KG1 (cell line): ENCODE measurements at places on chromosomes 3 and 15.

DNA sequence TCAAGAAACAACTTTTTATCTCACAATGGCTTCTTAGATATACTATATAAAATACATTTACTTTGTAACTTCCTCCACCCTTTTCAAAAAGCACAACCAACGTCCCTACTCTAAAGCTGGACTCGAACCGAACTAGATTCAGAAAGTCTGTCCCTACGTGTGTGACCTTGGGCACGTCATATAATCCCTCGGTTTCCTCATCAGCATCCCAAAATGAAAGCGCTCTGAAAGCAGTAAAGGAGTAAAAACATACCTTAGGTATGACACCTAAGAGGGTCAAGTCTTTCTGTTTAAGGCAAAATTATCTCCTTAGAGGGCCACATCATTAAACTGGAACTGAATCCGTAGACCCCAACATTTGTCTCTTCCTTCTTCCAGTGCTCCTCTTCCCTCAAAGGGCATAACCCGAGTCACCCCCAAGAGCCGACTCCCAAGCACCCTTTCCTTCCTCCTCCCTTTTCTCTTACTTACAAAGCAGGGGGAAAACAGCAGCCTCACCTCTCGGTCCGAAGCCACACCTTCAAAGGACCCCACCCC is 663 bp downstream of the PDCD10 start:
- peak; percentile 69 for DNase-seq

- no peak for DNase-seq
Measured at GRCh38 chr15:62749036-62749815, 293.3 kb upstream of the TPM1 start.

DNA sequence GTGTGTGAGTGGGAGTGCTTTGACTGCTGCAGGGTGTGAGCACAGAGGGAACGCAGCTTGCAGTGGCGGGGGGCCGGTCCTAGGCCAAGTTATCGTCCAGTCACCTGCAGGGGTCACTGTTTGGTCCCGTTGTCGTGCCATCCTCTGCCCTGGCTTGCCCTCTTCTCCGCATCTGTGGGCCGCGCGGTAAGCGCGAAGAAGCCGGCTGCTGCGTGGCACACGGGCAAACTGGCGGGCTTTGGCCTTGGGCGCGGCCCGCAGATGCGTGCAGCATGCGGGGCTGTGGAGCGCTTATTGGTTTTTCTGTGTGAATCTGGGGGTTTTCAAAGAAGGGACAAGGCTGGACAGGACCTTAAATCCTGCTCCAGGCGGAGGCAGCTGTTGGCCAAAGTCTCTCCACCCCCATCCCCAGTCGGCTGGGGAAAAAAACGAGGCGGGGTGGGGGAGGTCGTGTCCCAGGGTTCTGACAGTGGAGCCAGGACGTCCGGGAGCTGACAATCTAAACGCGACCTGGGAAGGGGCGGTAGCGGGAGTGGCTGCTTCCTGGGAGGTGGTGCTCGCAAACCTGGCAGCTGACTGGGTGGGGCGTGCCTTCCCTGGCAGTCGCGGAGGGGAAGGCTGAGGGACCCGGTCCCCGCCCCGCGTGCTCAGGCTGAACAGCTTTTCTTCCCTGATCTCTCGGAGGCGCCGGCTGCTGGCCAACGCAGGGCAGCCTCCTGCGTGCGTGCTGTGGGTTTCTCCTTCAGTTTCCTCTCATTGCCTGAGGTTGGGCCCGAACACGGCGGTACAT is 39.7 kb upstream of the VEPH1 start:
- DNase-seq = no peak

DNA sequence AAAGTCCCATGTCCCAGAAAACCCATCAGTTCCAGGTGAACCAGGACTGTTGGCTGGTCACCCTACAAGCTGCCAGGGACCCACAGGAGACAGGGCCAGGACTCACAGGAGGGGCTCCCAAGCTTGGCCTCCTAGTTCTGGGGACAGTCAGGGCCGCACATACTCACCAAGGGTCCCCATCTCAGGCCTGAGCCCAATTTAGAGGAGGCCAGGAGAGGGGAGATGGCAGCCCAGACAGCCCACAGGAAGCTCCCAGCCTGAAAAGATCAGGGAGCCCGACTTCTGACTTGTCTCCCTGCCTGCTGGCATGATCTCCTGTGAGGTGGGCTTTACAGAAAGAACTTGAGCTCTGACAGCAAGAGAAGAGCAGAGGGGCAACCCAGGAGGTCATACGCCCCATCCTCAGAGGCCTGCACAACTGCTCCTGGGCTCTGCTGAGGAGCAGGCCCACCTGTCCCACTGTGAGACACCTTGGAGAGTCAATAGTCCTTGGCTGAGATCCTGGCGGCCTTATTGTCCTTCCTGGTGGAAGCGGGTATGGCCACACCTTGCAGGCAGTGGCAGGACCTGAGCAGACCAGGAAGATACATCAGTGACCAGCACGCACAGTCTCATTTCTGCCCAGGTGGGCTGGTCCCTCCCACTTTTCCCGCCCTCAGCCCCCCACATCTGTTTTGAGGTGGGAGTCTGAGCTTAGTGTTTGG is 2.5 kb upstream of the ISLR start:
- DNase-seq = no peak

DNA sequence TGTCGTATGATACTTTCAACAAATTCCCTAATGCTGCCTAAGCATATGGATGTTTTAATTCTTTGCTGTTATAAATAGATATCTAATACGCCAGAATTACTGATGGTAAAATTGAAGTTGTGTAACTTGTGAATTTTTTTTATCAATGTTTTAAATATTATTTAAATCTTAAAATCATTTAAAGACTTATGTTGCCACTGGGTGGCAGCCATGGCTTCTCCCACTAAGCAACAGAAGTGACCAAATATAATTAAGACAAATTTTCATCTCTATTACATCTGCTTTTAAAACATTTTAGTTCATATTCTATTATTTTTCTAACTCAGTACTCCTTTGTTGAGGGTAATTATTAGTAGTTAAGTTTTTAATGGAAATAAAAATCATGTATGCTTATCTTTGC is 8.1 kb upstream of the IL20RB start:
- no peak for DNase-seq

- no peak for DNase-seq
Measured at GRCh38 chr3:71101626-71102025, 481.9 kb downstream of the FOXP1 start.

DNA sequence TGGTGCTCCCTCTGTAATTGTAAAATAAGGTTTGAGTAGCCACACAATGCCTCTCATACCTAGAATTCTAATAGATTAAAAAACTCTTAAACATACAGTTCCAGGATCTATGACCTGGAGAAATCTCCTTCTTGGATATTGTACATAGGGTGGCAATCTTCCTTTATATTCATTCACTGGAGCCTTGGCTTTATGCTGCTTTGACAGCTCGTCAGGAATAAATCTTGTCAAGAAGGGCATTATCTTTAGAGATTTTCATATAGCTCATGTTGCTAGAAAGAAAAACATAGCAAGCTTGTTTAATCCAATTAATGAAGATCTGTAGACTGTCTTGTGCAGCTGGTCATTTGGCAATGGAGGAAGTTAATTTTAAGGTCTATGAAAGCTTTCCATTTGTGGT is 131.1 kb downstream of the PYDC2 start:
- no peak for DNase-seq

DNA sequence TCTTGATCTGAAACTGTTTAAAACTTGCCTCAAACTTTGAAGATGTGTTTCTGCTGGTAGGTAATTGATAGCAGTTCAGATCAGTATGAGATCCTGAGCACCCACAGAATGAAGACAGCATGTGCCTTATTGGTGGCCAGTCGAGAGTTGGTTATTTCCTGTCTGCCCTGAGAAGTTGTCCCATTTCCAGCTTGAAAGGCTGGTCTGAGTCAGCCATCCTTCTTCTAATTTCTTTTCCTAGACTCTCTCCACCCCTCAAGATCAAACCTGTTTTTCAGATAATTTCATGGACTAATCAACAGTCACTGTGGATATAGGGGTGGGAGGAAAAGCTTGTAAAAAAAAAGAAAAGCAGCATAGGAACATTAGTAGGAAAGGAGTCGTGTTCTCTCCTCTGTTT is 464.4 kb downstream of the FOXP1 start:
- no peak for DNase-seq

- DNase-seq = no peak
Measured at GRCh38 chr15:68821190-68821840, 620 bp upstream of the ANP32A start.

GRCh38 chr15:29903785-29904464 is 81.7 kb upstream of the TJP1 start:
- no peak for DNase-seq

- DNase-seq = no peak
Measured at GRCh38 chr3:142269767-142270166, 44.4 kb upstream of the GK5 start.

GRCh38 chr3:71469138-71469435 is 114.4 kb downstream of the FOXP1 start:
- no peak for DNase-seq

- DNase-seq = no peak
Measured at GRCh38 chr15:49191892-49192291, 21.8 kb downstream of the GALK2 start.

DNA sequence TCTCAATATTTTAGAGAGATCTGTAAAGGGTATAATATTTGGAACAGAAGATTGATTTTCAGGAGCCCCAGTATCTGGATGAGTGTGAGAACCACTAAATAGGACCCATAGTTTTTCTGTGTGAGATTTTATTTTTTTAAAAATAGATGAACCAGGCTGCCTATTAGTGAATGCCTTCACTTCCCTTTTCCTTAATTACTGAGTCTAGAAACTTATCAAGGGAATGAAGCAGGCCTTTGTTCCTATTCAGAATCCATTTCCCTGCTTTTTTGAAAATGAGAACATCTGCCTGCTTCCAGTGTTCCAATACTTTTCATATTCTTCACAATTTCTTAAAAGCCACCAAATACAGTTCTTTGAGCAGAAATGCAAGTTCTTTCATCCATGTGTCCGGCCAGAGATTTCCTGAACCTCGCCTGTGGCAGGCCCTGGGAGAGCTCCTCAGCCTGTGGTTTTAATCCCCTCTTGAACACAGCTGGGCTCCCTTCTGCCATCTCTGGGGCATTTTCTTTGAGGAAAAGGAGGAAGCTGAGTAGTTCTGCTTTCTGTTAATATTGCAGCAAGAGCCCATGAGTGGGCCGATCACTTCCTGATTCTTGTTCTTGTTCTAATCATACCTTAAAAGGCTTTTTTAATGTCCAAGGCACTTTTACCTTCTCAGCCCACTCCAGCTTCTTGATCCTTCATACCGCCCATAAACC is 4.7 kb downstream of the EHD4 start:
- peak; percentile 24 for DNase-seq

DNA sequence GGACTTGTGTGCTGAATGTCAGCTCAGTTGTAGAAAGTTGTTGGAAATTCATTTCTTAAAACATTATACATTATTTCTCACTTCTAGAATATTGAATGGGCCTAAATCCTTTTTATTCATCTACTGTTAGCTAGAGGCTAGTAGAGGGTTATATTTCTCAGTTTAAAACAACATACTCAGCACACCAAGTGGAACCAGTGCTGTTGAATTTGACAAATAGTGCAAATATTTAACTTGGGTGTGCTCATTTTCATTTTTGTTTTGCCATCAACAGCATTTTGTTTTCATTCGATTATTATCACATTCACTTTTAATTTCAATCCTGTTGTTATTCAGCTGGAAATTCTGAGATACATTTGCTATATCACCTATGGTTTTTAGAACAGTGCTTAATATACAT is 269.4 kb upstream of the PEX5L start:
- no peak for DNase-seq

DNA sequence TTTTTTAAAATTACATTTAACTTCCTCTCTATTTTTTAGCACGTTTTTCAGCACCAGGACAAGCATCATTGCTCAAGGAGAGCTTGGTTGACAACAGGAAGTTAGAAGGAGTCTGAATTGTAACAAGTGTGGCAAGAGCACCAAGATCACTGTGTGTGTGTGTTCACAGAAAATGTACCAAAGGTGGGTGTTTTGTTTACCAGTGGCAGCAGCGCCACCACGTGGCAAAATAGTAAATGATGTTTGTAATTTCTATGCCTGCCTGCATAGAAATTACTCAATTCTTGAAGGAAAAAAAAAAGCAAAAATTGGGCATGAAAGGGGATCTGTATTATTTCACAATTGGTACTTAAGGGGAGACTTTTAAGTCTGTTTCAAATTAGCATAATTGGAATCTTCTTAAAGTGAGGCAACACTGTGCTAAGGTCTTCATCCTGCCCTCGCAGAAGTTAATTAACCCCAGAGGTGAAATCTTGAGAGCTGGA is 7.4 kb upstream of the U2SURP start:
- DNase-seq = peak; percentile 28

GRCh38 chr15:77530576-77530975 is 102.1 kb downstream of the LINGO1 start:
- DNase-seq = no peak

DNA sequence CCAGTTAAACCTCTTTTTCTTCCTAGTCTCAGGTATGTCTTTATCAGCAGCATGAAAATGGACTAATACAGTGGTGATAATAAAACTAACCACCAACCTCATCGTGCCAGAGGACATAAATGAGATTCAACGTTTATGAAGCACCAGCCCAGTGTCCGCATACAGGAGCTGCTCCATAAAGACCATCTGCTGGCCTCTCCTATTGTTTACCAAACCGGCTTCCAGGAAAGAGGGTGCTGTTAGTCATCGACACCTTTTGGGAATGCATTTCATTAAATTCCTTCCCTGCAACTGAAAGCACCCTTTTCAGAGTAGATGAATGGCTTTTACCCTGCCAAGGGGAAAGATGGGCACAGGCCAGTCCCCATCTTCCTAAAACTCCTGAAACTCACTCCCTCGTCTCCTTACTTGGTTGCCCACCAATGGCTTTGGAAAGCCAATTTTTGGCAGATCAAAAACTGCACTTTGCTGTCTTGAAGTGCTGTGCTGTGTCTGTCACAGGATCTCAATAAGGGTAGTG is 122.1 kb downstream of the AQP9 start:
- no peak for DNase-seq

DNA sequence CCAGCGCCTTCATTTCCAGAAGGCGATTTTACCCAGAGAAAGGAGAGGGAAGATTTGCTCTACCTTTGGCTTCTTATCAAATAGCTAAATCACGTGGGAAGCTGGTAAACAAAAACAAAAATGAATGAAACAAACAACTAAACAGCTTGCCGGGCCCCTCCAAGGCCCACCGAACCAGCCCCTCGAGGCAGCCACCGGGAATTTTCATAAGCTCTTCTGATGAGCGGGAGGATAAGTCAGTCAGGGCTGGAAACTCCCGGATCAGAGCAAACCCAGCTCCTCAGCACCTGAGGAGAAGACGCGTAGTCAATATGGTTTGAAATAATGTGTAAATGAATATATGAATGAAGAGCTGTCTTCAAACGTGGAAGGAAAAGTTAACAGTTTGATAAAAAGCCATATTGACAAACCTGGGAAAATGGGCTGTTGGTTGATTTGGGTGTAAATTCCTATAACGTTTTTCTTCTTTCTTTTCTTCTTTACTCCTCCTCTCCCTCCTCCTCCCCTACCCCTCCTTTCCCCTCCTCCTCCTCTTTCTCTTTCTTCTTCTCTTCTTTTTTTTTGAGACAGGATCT is 10.7 kb downstream of the RPLP1 start:
- no peak for DNase-seq
